ENCODE measurements at places on chromosomes 2 and 18.

GRCh38 chr2:181682026-181682789 is 1.9 kb upstream of the NEUROD1 start:
- DNase-seq, result no peak

DNA sequence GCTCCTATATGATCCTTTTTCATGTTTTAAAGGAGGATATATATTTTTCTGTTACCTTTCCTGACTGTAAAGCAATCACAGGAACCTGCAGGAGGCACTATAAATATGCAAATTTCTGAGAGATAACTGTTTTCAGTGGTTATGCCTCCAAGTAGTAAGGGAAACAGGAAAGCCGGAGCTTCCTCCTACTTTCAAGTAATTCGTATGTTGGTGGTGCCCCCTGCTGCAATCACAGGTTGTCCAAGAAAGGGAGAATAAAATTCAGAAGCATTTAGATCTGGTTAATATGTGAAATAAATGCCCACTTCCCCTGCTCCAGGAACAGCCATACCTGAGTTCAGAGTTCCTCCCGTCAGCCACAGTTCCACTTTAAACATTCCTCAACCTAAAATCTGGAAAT is 12.0 kb upstream of the BCL11A start:
- peak; percentile 24 for DNase-seq

- DNase-seq, result no peak
These were observed 3.0 kb upstream of the CCDC93 start for GRCh38 chr2:118016911-118017310.

GRCh38 chr2:131517106-131517831 is 10.4 kb upstream of the CCDC74A start:
- no peak for DNase-seq

DNA sequence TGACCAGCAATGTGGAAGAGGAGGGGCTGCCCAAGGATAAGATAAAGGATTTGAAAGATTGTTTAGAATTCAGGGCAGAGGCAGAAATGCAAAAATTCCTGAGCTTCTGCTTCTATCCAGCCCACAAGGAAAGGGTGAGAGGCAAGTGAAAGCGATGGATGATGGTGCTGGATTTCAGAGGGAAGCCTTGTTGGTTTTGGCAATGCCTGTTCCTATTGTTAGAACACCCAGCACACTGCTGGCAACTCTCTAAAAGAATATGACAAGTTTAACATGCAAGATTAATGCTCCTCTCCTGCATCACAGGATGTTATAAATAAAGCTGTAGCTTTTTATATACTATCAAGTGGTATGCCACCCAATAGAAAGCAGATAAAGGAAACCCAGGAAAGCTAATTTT is 92.6 kb downstream of the ZNF385B start:
- no peak for DNase-seq

DNA sequence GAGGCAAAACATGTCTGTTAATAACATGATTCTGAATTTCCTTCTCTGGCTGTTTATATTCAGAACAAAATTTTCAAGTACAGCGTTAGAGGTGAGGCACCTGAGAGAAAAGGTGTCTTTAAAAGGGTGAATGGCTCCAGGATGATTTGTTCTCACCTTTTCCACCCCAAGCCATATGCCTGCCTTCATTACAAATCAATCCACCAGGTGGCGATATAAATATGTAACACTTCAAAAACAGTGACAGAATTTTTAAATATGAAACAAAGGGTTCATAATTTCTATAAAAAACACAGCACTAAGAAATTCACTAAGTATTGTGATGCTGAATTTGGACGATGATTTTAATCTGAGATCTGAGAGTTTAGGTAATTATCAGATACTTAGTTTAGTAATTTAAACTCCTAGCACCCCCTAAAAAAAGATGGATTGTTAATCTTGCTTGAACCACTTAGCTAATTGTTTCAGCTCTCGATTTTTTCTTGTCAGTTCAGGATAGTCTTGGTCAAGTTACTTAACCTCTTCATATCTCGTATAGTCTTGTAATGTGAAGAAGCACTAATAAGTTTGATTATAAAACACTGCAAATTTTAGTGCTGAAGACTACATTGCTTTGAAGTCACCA is 528.8 kb downstream of the CPS1 start:
- peak; percentile 10 for DNase-seq

DNA sequence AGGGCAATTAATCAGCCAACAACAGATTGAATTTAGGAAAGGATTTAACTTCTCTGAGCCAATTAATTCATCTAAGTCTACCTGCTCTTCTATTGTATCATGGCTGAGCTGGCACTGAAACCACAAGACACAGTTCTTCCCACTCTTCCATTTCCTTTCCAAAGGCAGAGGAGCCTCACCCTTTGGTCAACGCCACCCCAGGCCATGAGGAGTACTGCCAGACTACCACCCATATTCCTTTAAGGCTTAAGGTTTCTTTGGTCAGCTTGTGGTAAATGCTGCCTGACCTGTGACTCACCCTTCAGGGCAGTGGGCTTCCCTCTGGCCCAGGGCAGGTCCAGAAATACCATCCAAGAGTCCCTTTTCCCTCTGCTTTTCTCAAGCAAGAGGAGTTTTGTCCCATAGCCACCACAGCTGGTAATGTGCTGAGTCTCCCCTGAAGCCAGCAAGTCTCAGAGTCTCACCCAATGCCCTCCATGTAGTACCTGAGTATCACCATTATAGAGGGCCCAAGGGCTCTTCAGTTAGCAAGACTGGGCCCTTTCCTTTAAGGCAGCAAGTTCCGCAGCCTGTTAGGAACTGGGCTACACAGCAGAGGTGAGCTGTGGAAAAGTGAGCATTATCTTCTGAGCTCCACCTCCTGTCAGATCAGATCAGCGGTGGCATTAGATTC is 900.5 kb upstream of the CRIM1 start:
- DNase-seq, result no peak

DNA sequence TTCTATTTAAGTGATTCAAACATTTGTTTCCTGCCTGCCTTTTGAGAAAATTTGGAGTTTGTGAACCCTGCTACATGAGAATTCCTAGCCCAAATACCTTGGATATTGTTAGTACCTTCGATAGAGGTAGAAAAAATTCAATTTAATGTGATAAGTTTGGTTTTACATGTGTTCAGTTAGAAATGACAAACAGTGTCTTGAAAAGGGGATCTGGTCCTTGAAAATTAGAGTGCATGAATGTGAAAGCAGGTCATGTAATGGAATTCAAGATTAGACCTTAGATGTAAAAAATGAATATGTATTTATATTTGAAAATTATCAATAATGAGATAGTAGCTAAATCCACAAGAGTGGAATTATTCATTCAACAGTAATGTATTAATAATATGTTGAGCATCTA is 70.5 kb downstream of the PIK3C3 start:
- no peak for DNase-seq

DNA sequence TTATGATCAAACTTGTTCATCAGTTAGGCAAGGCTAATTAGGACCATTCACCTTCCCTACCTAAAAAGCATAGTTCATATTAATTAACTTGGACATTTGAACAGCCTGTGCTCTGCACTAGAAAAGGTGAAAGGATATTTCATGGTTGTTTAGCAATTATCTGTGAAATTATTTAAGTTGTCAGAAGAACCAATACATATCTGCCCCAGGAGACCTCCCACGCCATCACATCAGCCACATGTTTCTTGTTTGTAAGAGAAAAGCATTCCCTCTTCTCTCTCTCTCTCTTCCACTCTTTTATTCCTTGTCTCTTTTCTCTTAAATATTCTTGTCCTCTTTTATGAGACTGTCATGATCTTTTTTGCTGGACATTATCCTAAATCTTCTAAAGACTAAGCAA is 282.0 kb upstream of the RND3 start:
- no peak for DNase-seq

DNA sequence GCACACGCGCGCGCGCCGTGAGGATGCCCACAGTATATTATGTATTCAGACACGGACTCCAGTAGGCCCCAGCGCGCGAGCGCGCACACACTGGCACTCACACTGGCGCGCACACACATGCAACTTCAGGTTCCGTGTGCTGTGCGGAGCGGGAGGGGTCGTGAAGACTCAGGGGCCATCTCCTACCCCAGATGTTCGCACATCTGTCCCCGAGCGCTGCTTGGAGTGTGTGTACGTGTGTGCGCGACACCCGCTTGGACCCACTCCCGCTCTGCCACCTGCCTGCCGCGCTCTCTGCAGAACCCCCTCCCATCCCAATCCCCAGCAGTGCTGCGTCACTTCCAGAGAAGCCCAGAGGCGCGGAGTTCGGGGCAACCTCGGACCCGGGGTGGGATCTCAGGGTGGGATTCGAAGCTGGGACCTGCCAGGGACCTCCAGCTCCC is 2.6 kb downstream of the NRP2 start:
- DNase-seq, result no peak

GRCh38 chr18:8860845-8861642 is 155.7 kb downstream of the MTCL1 start:
- no peak for DNase-seq

DNA sequence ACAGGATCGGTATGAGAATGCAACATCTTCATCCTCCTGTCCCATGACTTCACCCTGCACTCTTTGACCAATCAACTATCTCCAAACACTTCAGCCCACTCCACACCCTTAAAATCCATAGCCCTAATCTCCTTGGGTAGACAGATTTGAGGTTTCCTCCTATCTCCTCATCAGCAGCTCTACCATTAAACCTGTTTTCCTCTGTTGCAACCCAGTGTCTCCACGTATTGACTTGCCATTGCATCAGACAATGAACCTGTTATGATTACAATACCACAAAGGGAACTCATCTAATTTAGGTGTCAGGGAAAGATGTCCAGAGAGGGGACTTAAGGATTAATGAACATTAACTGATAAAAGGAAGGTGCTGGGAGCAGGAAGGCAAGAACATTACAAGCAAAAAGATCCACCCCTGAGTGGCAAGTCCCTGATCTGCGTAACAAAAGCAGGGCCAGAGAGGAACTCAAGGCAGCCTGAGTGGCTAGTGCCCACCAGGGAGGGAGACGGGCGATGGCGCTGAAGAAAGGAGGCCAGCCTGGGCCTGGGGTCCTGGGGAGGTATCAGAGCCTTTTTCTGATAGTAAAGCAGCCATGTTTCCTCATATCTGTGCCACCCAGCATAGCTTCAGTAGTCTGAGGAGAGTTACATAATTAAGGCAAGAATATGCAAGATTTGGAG is 44.6 kb downstream of the AKAIN1 start:
- no peak for DNase-seq

DNA sequence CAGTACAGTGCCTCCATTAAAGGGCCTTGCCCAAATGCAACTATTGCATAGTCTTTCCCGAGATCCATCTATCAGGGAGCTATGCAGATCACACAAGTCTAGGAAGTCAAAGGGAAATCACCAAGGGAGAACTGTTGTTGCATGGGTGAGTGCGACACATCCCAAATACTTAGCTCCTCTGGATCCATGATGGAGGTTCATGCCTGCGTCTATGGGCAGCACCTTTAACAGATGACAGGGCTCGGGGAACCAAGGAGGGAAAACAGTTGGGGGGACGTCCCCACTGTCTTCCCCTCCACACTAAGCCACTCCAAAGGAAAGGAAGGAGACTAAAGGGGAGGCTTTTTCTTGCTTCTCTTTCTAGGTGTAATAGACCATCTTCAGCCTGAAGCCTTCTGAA is 552.8 kb upstream of the PKDCC start:
- DNase-seq, result no peak

DNA sequence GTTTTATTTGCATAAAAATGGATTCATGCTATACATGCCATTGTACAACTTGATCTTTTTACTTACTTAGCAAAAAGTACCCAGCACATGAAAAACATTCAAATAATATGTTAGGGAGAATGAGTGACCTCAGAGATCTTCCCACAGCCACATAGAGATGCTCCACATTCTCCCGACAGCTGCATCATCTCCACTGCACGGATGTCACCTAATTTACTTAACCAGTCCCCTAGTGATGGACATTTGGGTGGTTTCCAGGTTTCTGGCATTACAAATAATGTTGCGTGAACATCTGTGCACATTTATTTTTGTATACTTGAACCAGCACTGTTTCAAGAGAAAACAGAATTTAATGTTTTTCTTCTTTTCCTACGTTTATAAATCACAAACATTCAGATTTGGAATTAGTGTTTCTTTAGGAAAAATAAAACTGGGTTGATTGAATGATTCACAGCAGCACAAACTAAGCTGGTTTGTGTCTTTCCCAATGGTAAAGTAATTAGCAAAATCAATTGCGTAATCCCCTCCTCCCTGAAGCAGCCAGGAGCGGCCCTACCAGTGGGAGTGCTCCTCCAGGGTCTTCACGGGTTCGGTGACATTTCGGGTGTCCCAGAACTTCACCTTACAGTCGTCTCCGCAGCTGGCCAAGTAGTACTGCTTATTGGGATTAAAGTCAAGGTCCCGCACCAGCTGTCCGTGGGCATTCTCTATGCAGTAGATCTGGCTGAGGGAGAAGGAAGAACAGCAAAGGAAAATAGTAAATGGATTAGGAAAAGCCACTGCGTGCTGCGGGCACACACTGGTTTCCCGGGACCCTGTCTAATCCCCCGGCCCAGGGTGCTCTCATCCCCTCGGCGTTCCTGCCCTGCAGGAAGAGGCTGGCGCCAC is 183.9 kb downstream of the EIPR1 start:
- DNase-seq, result no peak

GRCh38 chr2:71157124-71157793 is 26.8 kb downstream of the MPHOSPH10 start:
- DNase-seq, result peak; percentile 61

GRCh38 chr2:170039401-170040172 is 138.4 kb upstream of the MYO3B start:
- no peak for DNase-seq

DNA sequence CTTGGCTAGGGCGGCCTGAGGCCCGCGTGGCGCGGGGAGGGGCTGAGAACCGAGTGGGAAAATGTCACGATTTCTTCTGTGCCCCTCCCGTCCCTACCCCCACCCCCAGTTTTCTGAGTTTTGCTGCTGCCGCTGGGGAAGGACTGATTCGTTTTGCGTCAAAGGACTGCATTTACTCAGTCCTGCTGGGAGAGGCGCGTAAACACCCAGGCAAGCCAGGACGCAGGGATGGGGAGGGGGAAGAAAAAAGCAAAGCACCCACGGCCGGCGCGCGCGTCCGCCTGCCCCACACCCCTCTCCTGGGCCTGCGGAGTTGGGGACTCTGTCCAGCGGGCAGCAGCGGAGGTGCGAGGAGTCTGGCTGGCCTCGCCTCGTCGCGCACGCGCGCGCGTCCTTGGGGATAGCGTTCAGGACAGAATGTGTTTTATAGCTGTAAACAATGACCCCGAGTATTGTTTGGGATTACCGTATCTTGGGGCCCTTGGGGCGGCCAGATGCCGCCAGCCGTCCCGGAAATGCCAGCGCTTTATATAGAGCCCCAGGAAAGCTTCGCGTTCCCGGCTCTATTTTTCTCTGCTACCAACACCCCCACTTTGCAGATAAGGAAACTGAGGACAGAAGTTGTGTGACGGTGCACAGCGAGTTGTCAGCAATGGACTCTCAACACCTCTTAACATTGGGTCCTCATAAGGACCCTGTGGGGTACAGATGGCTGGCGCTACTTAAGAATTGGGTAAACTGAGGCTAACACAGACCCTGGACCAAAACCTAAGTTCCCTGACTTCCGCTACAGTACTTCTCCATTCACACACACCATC is 1.7 kb upstream of the FOSL2 start:
- peak; percentile 17 for DNase-seq

- no peak for DNase-seq
These were observed 79.7 kb downstream of the HS1BP3 start for GRCh38 chr2:20571231-20571630.

Data from germinal center (tissue), 1 donor.